ENCODE measurements at places on chromosomes 4 and X.

DNA sequence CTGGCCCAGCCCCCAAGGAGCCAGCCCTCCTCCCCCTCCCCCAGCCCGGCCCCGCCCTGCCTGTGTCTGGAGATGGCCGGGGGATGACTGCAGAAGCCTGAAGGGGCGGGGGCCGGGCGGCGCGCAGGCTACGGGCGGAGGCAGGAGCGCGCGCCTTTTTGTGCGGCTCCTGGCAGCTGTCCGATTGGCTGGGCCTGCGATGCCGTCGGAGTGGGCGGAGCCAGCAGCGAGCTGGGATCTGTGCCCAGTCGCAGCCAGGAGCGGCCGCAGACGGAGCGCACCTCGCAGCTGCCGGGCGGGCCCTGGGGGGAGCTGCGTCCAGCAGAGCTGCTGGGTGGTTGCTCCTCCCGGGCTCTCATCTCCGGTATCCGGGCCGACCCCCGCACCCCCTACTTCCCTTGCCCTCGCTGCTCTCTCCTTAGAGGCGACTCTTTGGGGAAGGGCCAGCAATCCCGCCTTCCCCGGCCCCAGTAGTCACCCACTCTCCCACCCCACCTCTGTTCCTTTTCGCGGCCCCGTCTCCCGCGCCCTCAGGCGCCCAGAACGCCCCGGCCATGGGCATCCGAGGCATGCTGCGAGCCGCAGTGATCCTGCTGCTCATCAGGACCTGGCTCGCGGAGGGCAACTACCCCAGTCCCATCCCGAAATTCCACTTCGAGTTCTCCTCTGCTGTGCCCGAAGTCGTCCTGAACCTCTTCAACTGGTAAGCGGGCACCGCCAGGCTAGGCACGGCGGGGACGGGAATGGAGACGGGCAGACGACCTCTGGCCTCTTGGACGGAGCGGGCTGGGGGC lies at the start of gene GABRQ:
Gene GABRQ, plus strand, starts transcription at position 247 of the 794 bp plus-strand sequence. Its CDS starts 308 bp downstream, at position 555.
- DNase-seq: no peak

DNA sequence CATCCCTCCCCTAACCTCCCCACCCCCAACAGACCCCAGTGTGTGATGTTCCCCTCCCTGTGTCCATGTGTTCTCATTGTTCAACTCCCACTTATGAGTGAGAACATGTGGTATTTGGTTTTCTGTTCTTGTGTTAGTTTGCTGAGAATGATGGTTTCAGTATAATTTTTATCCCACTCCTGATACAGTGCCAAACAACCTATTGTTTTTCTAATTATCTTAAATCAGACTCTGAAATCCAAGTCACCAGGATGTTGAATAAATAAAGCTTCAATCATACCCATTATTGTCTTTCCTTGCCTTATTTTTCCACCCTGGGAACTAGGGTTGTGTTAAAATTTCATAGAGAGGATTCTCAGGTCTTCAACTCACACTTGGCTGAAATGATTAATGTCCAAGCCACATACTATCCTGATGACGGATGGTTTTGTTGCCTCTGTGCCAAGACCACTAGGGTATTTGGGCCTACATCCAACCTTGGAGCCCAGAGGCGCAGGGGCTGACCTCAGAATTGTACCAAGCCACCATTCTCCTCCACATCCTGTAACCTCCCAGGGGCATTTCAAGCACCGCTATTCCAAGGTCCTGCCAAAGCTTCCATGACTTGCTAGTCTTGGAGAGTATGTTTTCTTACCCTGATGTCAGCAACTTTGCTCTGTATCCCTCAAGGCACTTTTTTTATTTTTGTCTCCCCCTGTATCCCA lies 332.4 kb downstream of the ARHGAP24 start:
- DNase-seq: peak; percentile 79

- no peak for DNase-seq
These were observed 116.0 kb downstream of the PACRGL start for GRCh38 chr4:20816287-20816686.

GRCh38 chrX:11352296-11352741 lies 59.1 kb downstream of the AMELX start:
- DNase-seq: no peak

- DNase-seq: no peak
These were observed 42.7 kb downstream of the ASMT start for GRCh38 chrX:1657367-1658070.

- no peak for DNase-seq
These were observed 1685.9 kb upstream of the TENM3 start for GRCh38 chr4:180557348-180557747.

DNA sequence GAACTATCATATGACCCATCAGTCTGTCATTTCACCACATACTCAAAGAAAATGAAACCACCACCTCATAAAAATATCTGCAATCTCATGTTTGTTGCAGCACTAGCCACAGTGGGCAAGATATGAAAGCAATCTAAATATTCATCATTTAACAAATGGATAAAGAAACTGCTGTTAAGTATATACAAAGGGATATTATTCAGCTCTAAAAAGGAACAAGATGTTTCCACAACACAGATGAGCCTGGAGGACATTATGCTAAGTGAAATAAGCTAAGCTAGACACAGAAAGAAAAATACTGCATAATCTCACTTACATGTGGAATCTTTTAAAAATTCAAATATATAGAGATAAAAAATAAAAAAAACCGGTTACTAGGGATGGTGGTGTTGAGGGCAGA lies 108.2 kb upstream of the BRWD3 start:
- DNase-seq: no peak

GRCh38 chrX:129981752-129982299 lies 609 bp upstream of the BCORL1 start:
- no peak for DNase-seq

DNA sequence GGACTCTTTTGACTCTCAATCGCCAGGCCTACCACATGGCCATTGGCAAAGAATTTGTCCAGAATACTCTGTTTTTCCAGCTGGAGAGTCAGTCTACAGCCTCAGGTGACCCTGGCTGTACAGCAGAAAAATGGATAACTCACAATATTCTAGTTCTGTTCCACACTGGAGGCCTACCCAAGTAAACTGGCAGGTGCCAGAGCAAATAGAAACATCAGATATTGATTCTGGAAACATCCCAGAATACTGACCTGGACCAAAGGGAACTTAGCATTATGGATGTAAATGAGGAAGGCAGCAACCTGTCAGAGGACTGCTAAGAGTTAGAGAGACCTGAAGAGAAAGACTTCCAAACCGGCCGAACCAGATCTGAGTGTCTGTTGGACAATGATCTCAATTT lies 147.9 kb upstream of the SMAD1 start:
- no peak for DNase-seq

DNA sequence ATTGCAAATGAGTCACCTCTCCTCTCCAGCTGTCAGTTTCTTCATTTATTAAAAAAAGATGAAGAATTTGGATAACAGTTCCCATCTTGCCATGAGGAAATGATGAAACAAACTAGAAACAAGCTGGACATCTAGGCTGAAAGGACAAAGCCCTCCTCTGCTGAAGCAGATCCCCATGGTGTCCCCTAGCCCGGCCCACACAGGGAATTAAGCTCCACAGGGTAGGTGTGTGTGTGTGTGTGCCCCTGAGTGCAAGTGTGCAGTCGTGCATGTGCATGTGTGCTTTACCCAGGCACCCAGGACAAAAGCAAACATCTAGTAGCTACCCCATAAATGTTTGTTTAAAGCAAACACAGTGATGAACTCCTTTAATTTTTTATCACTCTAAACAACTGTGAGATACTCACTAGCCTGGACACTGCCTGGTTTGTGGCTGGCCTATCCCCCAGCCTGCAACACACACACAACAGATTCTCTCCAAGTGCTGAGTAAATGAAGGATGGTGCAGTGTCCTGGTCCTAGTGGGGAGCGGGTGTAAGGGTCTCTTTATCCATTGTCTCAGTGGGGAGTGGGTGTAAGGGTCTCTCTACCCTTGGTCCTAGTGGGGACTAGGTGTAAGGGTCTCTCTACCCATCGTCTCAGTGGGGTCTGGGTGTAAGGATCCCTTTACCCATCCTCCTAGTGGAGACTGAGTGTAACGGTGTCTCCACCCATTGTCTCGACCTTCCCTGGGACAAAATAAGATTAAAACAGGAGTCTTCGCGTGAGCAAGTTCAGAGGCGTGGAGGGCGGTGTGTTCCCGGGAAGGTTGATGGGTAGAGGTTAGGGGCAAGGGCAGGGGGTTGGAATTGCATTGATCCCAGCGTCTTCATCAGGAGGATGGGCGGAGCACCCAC lies 688 bp upstream of the EVC start:
- DNase-seq: no peak

DNA sequence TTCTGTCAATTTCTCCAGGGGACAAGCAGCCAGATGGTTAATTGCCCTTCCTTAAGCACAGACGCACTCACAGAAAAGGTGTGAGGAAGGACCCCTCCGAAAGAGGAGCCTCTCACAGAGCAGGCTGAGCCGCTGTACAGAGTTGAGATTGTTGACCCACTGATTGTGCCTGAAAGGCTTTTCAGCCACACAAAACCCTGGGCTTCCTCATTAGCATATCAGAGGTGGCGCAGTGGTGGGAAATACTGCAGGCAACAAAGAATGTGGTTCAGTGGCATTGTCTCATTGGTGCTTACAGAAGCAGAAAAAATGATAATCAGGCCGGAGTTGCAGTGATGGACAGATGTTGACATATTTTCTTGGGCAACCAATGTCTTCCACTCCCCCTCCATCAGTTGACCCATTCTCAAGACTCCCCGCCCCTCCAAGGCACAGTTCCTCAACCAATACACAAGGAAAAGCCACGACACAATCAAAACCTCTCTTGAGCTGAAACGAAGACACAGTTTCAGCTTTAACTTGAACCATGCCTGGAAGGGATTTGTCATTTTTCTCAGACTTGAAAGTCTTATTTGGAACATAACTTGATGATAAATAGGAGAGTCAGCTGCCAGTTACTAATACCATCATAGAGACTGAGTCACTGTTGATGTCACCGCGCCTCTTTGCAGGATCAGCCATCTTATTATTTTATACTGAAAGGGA lies 53.1 kb downstream of the ATXN3L start:
- no peak for DNase-seq

- no peak for DNase-seq
These were observed 813.7 kb upstream of the HS3ST1 start for GRCh38 chr4:12242354-12242753.

DNA sequence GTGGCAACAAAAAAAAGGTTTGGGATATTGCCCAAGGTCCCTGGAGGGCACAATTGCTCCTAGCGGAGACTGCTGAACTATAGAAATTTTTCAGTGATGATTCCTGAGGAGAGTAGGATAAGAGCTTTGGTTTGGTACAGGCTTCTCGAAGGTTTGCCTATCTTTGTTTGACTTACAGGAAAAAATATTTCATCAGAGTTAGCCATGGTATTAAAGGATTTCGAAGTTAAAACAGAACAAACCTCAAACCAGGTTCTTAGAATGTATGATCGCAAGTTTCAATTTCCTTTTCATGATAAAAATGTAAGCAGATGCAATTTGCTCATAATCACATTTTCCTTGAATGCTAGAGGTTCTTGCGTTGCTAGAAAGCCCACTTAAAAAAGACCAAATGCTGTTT lies 1.7 kb downstream of the EGFL6 start:
- DNase-seq: no peak

- no peak for DNase-seq
These were observed 12.3 kb upstream of the TIGD2 start for GRCh38 chr4:89099034-89099433.

DNA sequence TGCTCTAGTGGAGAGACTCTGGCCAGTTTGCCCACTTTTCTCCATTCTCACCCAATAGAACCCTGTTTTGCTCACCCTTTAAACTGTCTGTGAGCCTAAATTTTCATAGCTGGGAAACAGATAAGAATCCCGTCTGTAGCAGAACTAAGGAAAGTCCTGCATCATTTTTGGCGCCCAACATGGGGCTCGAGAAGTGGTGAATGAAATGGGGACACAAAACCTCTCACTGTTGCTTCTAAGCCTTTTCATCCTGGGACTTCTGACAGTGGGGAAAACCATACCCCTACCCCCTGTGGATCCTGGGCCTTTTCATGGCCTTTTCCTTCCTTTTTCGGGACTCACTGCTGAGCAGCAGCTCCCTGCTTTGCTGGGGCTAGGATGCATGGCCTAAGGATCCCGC lies 189.9 kb downstream of the INPP4B start:
- DNase-seq: no peak

GRCh38 chr4:2231082-2231481 lies 10.8 kb downstream of the HAUS3 start:
- no peak for DNase-seq

DNA sequence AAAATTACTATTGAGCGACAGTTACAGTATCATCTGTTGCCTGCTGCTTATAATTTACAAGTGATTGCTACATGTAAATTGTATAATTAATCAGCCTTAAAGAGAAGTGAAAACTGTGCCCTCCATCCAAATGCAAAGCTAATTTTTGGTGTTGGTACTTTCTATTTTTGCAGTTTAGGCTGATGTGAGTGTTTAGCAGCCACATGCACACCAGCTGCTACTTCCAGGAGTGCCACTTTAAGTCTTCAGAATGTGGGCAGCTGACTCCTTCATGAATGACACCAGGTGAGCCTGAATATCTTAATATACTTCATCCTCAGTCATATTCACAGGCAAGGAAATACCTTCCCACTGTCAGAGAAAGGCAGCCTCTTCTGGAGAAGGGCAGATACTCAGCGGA lies 149.8 kb upstream of the RASGEF1B start:
- DNase-seq: no peak

DNA sequence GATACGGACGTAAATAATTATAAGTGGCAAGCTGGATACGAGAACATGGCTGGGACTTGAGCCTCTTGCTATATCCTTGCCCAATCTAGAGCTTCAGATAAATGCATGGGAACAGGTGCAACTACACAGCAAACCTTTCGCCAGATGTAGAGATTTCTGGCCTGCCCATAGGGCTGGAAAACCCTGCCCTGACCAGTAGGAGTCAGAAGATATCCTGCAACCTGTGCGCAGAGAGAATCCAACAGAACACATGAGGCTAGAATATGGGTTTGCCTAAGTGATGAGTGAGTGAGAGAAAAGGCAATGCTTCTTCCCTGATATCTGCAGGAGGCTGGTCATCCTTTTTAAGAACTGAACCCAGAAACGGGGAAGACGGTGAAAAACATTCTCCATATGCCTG lies 805.3 kb upstream of the TENM3 start:
- DNase-seq: no peak

DNA sequence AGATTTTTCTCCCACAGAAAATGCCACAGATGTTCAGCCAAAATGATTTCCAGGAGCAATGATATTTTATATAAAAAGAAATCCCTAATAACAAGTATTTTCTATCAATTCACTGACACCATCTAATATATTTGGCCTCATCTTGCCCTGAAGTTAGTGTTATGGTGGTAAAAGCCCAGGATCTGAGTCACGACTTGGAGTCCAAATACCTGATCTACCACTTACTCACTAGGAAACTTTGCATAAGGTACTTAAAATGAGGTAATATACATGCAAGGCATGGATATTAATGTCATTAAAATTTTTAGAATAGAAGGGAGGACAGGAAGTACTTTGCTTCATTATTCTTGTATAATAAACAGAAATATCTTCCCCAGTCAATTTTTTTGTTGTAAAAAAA lies 16.3 kb downstream of the PPP3CA start:
- no peak for DNase-seq

DNA sequence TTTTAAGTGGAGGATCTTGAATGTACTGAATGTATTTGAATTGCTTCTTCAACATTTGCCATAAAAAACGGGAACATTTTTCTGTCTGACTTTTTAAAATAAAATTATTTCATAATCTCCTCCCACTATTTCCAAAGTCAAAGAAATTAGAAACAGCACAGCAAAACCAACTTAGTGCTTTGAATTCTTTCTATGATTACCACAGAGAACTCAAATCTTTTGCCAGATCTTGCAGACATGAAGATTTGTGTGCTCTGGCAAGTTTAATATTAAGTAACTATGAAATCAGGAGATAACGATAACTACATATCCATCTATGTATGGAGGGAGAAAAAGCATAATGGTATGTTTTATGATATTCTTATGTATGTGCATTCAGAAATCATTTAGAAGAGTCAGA lies 982.2 kb downstream of the PCDH7 start:
- DNase-seq: no peak
